ENCODE measurements at places on chromosomes 13 and 19.

GRCh38 chr13:93624311-93624777 is 397.7 kb downstream of the GPC6 start:
- DNase-seq: no peak

- DNase-seq: no peak
Observed at GRCh38 chr13:74190999-74191398, 56.8 kb upstream of the KLF12 start.

GRCh38 chr19:1087813-1088415 is 7.3 kb downstream of the POLR2E start:
- peak; percentile 52 for DNase-seq

DNA sequence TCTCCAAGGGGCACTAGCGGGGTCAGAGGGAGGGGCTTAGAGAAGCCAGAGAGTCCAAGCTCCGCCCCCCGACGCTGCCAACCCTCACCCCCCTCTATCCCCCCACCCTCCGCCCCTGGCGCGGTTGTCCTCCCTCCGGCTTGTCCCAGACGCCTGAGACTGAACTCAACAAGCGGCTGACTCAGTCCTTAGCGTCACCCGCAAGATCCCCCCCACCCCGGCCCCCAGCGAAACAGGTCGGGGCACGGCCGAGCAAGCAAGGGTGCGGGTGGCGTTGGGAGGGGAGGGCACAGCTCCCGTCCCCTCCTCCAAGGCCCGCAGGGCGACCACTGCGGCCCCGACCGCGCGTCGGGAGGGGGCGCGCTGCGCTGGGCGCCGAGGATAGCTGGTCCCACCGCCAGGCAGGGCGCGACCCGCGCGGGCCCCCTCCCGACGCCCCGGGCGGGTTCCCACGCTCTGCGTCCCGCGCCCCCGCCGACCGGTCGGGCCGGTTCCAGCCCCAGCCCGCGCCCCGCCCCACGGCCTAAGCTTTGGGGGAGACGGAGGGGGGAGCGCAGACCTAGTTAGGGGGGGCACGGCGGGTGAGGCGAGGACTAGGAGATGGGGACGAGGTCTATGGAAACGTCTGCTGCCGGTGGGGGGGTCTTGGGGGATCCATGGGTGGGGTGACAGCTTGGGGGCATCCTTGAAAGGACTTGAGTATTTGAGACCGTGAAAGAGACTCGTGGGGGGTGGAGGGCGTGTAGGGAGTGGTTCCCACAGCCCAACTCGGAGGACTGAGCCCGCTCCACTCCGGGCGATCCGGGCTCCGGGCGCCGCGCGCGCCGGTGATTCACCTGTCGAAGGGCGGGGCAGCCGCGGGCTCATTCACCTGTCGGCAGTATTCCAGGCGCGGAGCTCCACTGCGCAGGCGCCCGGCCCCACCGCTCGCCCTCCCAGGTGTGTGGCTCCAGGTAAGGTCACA is 5.1 kb downstream of the NOTCH3 start:
- DNase-seq: no peak

- no peak for DNase-seq
Observed at GRCh38 chr13:68551701-68552522, 1321.8 kb upstream of the PCDH9 start.

Measured in GM13976 (cell line).